ENCODE measurements at places on chromosomes 5 and 9.

DNA sequence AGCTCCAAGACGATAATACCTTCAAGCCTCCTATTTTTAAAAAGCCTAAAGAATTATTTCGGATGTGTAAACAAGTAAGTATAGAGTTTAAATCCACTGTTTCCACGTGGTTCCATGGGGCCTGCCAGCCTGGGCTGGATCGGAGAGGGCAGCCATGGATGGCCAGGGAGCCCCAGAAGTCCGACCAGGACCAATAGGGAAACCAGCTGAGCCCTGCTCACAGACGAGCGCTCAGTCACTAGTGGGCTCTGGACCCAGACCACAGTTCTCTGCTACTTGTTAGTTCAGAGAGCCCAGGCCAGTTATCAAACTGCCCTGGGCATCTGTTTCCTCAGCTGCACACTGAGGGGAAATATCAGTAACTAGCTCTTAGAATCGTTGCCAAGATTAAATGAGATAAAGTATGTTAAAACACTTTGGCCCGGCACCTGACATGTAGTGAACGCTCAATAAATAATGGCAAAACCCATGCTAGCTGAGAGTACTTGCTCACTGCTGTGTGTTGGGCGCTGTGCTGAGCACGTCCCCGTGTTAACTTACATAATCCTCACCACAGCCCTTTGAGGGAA is 124.8 kb downstream of the RGS3 start:
- DNase-seq = no peak

DNA sequence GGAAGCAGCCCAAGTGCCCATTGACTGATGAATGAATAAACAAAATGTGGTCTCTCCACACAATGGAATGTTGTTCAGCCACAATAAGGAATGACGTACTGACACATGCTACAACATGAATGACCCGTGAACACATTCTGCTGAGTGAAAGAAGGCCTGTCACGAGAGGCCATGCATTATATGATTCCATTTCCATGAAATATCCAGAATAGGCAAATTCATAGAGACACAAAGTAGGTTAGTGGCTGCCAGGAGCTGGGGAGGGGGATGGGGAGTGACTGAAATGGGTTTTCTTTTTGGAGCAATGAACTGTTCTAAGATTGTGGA is 41.4 kb downstream of the BICD2 start:
- no peak for DNase-seq

DNA sequence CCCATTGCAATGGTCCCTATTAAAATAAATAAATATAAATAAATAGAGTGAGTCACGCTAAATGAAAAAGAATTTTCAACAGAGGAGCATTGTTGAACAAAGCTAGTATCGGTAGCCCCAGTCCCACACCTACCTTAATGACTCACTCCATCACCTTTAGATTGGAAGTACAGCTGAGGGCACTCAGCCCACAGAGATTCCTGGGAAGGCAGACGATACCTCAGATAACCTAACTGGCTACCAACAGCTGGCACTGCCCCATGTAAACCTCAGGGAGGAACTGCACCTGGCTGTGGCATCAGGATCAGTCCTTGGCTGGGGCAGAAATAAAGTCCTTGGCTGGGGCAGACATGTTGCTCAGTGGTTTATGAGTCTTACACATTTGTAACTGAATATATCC is 49.3 kb downstream of the SPRY4 start:
- DNase-seq = no peak

GRCh38 chr5:119269061-119269944 is 86.5 kb upstream of the TNFAIP8 start:
- DNase-seq = no peak

GRCh38 chr5:150270541-150271295 is 18.9 kb downstream of the CAMK2A start:
- DNase-seq = no peak

- no peak for DNase-seq
These were observed 8.9 kb upstream of the IL17B start for GRCh38 chr5:149387982-149388381.

DNA sequence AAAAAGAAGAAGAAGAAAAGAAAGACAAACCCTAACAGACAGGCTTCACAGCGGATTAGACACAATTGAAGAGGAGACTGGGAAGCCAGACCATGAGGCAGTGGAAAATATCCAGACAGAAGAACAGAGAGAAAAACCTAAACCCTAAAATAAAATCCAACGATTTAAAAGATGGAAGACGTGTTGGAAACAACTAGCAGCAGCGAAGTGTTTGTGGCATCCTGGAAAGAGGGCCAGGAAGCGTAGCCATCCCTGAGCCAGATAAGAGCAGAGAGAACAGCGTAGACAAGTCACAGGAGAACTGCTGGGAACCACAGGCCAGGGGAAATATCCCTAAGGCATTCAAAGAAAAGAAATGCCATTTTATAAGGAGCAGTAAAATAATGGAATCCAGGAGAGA is 39.7 kb upstream of the NKD2 start:
- DNase-seq = no peak

GRCh38 chr5:149279661-149280060 is 8.0 kb downstream of the AFAP1L1 start:
- no peak for DNase-seq

DNA sequence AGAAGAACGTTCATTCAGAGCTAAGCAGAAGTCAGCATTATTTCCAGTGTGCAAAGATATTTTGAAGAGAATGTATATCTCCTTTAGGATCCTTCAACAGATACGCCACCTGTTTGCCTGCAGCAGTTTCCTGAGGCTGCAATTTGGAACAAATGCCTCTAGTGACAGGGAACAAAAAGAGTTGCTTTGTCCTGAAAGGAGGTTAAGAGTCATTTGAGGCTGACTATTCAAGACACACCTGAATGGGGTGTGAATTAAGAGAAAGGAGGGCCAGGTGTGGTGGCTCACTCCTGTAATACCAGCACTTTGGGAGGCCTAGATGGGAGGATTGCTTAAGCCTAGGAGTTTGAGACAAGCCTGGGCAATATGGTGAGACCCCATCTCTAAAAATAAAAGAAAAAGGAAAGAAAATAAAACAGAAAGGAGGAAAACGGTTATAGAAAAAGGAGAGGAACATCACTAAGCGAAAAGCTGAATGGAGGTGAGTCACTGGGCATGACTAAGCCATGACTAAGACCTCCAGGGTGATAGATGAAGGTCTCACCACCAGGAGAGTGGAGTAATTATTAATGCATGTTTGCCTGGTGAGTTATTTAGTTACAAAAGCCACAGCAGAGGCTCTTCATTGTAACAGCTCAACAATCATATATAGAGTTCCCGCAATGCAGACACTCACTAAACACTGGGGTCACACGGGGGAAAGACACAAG is 255.2 kb upstream of the TNC start:
- no peak for DNase-seq

DNA sequence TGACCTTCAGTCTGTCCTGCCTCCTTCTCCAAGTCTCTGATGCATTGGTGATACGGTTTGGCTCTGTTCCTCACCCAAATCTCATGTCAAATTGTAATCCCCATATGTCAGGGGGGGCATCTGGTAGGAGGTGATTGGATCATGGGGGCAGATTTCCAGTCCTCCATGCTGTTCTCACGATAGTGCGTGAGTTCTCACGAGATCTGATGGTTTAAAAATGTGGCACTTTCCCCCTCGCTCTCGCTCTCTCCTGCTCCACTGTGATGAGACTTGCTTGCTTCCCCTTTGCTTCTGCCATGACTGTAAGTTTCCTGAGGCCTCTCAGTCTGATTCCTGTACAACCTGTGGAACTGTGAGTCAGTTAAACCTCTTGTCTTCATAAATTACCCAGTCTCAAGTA is 14.7 kb upstream of the ANKRD34B start:
- DNase-seq = no peak

DNA sequence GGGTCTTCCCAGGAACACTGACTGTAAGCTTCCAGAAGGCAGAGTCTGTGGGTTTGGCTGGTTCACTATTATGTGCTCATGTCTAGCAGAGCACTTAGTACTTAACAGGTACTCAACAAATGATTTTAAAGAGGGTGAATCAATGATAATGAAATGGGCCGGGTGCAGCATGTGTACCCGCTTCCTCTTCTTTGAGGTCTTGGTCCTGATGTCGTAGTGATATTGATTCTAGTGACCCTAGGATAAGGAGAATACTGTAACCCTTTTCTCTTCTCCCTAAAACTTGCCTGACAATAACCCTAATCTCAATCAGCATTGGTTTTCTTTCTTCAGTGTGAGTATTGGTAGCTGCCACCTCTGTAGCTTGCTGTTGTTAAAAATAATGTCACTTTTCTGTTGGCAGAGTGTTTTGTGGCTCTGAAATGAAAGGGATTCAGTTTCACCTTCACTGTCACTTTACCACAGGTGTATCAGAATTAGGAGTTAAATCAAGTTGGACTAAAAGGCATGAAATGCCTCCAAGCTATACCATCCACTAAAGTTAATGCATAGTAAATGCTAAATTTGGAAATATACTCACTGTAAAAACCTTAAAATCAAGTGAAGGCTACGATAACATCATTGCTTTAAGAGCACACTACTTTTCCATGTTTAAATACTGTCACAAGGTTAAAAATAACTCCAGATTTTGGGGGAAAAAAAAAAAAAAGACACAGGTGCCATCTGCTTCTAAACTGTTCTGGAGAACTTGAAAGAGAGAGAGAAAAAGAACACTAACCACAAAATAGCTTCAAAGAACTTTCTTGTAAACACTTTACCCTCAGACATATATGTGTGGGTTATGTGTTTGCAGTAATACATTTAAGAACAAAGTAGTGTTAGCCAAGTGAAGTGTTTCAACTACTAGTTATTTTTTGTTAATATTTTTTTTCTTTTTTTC is 6.0 kb downstream of the CAMK4 start:
- no peak for DNase-seq

DNA sequence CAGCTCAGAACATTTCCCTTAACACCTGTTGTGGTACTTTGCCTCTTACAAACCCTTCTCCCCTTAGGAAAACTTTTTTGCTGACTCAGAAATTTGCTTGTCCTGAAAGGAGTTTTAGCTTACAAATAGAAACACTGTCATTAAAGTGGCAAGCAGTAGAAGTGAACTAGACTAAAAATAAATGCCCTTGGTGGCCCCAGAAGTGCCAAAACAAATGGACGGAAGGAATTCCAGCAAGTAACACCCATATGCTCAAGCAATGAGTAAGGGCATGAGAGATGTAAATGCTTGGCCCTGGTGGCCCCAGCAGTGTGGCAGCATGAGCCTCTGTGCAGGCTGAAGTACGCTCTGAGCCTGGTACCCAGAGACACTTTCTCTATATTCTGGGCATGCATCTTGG is 8.6 kb downstream of the VLDLR start:
- DNase-seq = no peak

DNA sequence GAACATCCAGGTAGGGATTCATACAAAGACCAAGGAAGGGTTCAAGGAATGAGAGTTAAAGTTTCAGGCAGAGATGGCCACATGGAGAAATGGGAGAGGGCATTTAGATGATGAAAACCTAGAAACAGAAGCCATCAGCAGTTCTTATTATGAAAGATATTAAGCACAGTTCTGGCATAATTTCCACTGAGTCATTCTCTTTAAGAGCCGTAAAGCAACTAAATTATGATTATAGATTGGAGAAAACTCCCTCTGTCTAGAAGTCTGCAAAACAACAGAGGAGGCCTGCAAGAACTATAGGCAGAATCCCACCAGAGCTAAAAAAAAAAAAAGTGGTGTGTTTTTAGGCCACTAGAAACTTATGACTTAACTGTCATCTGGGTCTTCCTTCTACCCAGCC is 157.1 kb upstream of the MPDZ start:
- no peak for DNase-seq

DNA sequence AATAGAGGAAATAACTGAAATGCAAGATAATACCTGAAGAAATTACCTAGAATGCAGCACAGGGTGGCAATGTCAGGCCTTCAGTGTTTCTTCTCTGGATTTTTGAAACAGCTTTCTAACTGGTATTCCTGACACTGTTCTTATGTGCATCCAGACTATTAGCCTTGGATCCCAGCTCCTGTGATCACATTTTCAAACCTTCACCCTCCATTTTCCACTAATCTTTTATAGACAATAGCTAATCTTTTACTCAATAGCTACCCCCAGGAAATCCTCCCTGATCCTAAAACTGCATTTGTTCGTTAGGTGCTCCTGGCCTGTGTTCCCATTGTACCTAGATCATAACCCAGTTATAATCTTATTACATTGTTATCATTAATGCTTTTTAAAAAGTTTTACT is 101.5 kb upstream of the DHFR start:
- DNase-seq = no peak

GRCh38 chr9:124190761-124191160 is 67.0 kb upstream of the NEK6 start:
- no peak for DNase-seq

DNA sequence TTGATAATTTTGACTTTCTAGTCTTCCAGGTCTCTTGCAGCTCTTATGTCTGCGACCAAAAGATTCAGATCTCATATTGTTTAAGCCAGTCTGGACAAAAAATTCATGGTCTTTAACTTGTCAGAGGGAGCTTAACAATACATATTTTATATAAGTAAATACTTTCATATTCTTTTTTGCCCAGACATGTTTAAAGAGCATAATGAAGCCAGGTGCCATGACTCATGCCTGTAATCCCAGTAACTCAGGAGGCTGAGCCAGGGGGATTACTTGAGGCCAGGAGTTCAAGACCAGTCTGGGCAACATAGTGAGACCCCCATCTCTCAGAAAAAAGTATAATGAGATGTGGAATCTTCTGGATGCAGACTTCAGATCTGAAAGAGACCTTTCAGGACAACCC is 69.8 kb downstream of the JMY start:
- DNase-seq = no peak

DNA sequence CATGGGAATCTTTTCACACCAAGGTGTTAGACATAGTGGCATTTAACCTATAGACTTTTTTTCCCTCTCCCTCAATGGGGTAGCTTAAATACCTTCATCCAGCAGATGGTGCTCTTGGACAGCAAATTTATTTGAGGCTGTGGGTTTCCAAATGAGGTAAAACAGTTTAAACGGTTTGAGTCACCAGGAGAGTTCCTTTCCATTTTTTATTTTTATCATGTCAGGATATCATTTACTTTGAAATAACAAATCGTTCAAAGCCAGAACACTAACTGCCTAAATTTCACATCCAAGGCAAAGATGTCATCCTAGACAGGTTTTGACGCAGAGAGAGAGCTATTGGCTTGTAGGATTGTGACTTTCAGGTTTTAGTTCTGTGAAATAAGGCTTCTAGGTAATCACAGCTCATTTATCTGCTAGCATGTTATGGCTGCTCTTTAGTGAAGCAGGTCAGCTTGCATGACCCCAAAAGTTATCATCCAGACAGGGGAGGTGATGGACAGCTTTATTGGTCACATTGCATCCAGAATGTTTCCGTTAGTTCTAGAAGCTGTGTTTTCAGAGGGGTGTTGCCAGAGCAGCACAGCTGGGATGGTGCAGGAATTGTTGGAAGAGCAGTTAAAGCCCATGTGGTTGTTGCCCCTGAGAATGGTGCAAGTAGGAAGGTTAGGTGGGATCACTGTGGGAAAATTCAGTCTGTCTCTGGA is 69.8 kb downstream of the KDM4C start:
- peak; percentile 51 for DNase-seq

GRCh38 chr5:79416499-79416898 is 97.4 kb downstream of the HOMER1 start:
- no peak for DNase-seq

DNA sequence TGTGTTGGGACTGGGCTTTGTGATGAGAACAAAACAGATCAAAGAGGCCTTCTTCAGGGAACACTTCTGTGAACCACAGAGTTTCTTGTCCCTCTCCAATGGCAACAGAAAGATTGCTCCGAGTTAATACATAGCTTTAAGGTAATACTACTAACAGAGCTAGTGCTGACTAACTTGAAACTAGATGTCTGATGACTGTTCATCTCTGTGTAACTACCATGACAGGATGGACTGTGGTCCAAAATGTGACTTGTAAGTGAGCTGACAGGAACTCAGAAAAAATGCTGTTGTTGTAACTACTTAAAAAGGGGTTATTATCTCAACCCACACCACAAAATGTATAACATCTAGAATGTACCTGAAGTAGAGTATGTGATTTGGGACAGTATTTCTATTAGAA is 630.2 kb upstream of the DMAC1 start:
- no peak for DNase-seq

All from BE2C (cell line).